ENCODE measurements at places on chromosomes 1 and 21. TPM values are rescaled to one million over a fixed set of nuclear protein-coding genes. Genes with fewer than 3 reads are reported as not detected.

The TNN gene
- total RNA-seq: not detected

The KDM1A gene
- 71.2 TPM for total RNA-seq

The LCE3E gene
- total RNA-seq: not detected

The RASSF5 gene
- total RNA-seq: 1.4 TPM

The MROH7 gene
- not detected for total RNA-seq

The HRNR gene
- total RNA-seq: not detected

Data from A549 treated with CpdA at 1 μM for 4 hours (cell line).